Muscle of leg (tissue), 16 donors: ENCODE measurements at places on chromosomes 11 and 22. TPM values are rescaled to one million over a fixed set of nuclear protein-coding genes. Genes with fewer than 3 reads are reported as not detected.

DNA sequence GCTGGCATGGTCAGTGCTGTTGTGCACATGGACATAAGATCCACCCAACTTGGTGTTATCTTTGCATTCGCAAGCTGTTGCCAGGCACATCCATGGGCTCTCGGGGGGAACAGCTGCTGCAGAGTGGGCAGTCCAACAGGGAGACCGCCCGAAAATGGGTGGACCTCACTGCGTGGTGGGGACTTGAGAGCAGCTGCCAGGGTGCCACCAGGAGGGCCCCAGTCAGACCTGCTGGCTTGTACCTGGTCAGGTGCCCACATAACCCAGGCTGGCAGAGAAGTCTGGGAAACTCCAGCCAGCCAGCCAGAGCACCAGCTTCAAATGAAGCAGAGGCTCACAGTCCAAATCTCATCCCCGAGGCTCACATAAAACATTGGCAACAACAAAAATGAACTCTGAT is 120.2 kb downstream of the BCR start:
- DNase-seq = no peak

GRCh38 chr11:29844031-29844430 is 172.8 kb downstream of the KCNA4 start:
- no peak for DNase-seq

GRCh38 chr11:103648670-103649400 is 387.6 kb upstream of the DDI1 start:
- no peak for DNase-seq

DNA sequence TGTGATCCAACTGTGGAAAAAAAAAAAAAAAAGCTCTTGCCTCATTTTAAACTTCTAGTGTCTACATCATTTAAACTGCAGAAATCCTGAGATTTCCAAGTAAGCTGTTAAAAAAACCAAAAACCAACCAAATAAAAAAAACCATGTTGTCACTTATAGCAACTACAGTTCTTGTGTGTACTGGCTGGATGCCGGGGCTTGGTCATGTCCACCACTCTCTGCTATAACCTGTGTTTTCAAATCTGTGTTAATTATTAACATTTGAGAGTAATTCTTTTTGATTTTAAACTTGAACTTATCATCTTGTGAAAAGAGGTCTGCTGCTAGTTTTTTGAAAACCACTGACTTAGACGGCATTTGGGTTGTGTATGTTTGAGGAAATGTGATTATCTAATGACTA is 32.2 kb upstream of the BID start:
- DNase-seq = no peak

DNA sequence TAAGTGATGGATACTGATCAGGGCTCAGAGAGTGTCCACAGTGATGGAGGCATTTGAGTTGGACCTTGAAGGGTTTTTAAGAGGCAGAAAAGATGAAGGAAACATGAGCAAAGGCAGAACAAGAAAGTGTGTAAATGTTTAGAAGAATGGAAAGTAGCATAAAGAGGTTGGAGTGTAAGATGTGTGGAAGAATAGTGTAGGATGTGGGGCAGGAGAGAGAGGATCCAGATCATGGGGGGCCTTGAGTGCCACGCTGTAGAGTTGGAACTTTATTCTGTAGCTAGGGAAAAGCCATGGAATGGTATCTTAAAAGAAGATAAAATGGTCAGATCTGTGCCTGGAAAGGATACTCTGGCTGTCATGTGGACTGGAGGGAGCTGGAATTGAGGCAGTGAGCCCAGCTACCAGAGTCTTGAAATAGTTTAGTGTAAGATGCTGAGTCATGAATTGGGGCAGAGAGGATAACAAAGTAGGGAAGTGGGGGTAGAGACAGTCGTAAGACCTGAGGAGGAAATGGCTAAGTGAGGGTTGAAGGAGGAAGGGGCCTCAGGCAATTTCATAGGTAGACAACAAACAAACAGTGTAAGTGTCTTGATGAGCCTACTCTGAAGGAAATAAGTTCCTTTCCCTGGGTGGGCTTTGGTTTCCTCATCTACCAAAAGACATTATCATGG is 6.7 kb downstream of the KCNE3 start:
- peak; percentile 50 for DNase-seq

GRCh38 chr11:126305699-126306098 is 1.8 kb downstream of the DCPS start:
- DNase-seq = no peak

FDXACB1 gene
- 2.5 TPM for total RNA-seq

GRCh38 chr11:116261606-116262005 is 511.2 kb downstream of the BUD13 start:
- peak; percentile 30 for DNase-seq

DNA sequence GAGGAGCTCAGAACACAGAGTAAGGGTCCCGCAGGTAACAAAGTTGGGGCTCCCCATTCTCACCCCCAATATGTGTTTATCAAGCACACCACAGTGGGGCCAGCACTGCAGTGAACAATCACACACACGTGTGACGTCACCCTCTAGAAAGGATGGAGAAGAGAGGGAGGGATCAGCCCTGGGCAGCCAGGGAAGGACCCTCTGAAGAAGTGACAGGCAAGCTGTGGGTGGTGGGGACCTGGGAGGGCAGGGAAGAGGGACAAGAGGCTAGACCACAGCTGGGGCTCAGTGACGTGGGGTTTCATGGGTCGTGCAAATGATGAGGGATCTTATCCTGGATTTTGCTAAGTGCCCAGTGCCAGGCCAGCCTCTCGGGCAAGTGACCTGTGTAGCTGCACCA is 28.7 kb upstream of the MYEOV start:
- no peak for DNase-seq
